ENCODE measurements at places on chromosomes 16 and 17.

DNA sequence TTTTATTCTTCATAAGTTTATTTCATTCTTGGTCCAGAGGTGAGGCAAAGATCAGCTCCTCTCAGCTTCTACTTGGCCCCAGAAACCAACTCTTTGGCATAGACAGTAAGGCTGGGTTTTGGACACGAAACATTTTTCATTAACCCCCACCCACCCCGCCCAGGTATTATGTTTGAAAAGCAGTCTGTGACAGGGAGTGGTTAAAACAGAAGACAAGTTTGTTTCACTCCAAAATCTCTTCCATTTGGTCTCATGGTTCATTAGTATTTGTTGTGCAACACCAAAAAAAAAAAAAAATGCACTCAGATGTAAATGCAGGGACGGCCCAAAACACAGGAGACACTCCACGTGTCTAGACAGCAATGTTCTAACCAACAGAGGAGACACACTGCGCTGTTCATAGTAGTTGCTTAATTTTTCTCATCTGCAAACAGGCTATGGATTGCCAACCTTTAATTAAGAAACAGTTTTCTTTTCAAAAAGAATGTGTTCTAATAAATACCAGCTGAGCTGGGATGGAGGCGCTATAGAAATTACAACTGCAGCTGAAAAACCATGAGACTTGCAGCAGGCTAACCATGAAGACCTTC, 39.8 kb upstream of the MMP2 start:
- no peak for DNase-seq

DNA sequence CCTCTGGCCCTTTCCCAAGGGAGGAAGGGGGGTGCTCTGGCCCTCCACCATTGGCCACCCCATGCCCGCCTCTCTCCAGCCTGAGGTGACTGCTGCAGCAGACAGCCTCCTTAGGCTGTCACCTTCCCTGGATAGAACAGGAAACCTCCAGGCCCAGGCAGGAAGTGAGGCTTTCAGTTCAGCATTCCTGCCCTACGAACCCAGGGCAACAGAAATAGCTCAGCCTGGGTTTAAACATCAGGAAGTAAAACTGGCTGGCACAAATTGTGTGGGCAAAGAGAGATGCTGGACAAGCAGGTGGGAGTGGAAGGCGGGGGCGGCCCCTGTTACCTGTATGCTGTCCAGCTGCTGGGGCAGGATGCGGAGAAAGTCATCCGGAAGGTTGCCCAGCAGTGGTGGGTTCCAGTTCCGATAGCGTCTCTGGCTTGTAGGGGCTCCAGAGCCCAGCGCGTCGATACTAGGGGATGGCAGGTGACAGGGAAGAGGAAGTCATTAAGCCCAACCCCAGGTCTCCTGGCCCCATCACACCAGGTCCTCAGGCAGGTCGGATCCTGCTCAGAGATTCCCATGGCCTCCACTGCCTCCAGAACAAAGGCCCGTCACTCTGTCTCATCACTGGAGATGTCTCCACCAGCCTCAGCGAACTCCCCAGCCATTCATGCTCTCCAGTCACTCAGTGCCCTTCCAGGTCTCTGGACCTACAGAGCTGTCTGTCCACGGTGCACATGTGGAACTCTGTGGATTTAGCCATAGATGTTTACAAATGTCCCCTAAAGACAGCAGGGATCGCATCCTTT, 23.6 kb upstream of the MRPS23 start:
- DNase-seq: no peak

GRCh38 chr17:64661726-64661975, 456 bp downstream of the SMURF2 start:
- DNase-seq: peak; percentile 86

DNA sequence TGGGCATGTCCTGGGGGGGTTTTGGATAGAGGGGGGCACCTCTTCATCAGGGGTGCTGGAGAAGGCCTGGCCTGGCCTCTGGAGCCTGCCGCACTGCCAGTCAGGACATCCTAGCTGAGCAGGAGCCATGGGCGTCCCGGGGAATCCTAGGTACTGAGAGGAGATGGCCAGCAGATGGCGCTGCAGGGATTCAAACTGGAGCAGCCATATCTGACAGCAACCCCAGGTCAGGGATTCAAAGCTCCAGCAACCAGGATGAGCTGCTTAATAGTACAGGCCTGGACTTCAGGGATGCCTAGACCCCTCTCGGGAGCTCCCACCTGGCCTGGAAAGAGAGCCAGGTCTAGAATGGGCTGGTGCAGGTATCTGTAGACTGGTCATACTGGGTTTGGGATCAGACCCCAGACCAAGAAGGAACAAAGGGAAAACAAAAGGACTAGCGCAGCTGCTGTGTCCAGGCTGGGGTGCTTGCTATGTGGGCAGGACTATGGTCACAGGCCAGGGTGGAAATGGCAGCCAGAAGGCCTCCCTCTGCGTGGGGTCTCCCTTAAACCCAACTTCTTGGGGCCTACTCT, 306.9 kb upstream of the RBFOX1 start:
- no peak for DNase-seq

- no peak for DNase-seq
Observed at GRCh38 chr17:80992077-80992947, 671 bp downstream of the CHMP6 start.

DNA sequence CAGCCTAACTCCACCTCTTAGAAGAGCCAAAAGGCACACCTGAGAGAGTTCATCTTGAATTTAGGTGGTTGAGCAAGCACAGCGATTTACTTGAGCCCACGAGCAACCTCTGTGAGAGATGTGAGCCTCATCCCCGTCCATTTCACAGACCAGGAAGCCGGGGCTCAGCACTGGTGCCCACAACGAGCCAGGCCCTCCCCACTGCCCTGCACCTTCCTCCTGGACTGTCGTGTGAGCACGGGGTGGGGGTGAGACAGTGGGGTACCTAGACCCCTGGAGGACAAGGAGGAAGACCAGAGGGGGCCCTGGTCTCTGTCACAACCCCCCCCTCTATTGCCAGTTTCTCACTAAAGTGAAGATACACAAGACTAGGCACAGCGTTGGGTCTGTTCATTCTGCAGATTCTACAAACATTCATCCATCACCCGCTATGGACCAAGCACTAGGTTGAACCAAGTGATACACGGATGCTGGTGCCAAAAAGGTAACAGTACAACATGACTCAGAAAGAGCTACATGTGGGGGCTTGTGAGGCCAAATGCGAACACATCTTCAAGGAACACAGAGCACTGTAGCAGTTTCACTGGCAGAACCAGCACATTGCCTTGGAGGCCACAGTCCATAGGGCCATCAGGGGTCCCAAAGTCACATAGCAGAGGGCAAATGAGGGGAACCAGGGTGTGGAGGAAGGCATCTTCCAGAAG, 231.9 kb downstream of the PARN start:
- no peak for DNase-seq

DNA sequence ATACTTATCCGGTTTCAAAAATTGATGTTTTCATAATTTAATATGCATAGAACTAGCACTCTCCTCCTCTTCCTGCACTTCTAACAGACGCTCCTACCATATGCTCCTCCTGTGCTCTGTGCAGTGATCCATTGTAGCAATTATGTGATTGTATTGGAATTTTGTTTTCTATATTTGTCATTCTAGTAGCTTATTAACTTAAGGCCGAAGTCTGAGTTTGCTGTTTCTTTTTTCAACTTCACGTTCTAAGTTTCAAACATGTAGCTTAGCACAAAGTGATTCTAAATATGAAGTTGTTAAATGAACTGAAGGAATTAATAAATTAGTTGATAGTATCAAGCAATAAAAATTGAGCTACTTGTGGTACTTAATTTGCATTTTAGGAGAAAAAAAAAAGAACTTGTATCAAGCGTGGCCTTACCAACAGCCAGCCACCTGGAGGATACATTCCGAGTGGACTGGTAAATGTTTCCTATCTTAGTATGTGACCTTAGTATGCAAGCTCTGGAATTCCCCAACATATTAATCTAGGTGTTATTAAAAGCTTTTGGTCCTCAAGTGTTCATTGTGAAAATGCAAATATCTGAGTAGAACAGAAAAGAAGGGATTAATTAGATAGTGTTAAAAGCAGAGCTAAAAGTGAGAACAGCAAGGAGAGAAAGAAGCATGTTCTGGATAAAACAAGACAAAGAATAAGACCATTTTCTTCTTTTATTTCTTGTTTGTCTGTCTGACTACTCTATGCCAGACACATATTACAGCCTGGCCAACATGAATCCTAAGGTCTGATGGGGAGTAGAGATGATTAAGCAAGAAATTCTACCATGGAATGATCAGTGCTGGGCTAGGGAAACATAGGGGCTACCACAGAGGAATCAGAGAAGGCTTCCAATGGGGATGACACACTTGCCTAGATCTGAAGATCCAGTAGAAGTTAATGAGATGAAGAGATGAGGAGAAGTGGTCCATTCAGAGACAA, 290.4 kb upstream of the MON1B start:
- DNase-seq: no peak

DNA sequence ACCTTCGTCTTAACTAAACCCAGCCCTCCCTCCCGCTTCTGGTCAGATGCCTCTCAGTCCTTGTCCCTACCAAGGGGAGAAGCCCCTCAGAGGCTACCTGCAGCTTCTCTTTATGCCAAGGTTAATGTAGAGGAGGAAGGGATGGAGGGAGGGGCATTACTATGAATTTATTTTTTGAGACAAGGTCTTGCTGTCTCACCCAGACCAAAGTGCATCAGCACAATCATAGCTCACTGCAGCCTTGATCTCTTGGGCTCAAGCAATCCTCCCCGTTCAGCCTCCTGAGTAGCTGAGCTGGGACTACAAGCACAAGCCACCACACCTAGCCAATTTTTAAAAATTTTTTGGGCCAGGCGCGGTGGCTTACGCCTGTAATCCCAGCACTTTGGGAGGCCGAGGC, 15.3 kb downstream of the EPOP start:
- no peak for DNase-seq

DNA sequence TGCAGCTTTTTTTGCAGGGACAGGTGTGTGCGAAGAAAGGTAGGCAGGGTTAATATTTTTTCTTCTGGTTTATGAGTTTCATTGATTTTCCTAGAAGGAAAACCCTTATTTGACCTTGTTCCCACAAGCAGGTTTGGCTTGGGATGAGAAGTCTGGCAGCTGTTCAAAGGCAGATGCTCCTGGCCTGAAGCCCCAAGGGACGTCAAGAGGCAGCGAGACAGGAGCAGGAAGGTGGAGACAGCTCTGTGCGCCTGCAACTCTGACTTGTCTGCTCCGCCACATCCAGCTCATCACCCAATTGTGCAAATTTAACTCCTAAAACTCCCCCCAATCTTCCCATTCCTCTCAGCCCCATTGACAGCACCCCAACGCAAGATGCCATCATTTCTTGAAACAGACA, 136.8 kb upstream of the XYLT1 start:
- DNase-seq: no peak

- DNase-seq: no peak
Observed at GRCh38 chr16:72728516-72728915, 319.4 kb downstream of the ZFHX3 start.

GRCh38 chr17:20787281-20787680, 207.8 kb downstream of the CDRT15L2 start:
- DNase-seq: no peak

GRCh38 chr17:57121308-57122042, 36.4 kb downstream of the AKAP1 start:
- DNase-seq: no peak

GRCh38 chr17:8029121-8029520, 9.7 kb upstream of the ALOX15B start:
- DNase-seq: no peak

- no peak for DNase-seq
Observed at GRCh38 chr16:84943620-84944019, 67.7 kb downstream of the ZDHHC7 start.

DNA sequence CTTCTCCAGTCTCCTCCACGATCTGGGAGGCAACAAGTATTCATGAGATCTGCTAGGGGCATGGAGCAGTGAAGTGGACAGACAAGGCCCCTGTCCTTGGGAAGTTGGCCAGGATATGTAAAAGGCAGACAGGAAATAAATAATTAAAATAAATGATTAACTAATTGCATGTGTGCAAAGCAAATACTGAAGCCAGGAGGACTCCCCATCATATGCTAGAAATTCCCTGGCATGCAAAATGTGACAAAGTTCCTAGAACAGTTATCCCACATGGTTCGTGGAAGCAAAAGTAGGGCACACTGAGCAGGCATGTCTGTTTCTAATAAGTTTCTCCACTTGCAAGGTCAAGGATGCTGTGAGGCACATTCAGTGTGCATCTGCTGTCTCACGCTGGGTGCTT, 86.8 kb downstream of the CDYL2 start:
- no peak for DNase-seq

- no peak for DNase-seq
Observed at GRCh38 chr16:9457215-9457614, 365.8 kb downstream of the HAPSTR1 start.

DNA sequence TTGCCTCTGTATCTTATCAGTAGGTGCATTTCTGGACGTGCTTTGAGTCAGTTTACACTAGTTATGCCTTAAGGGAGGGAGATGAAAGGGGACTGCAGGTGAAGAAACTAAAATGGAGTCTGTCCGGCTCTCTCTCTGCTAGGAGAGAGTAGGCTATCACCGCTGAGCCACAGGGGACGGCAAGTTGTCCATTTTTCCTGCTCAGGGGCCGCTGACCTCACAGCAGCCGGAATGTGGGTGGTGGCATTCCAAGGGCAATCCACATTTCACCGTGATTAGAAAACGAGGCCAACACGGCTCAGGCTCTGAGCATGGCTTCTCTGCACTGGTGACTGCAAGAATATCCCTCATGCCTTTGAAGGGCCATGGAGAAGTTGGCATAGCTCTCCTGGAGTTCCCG, 19.0 kb upstream of the KLHDC4 start:
- DNase-seq: no peak

- DNase-seq: no peak
Observed at GRCh38 chr17:75921596-75921995, 16.9 kb upstream of the MRPL38 start.

- DNase-seq: no peak
Observed at GRCh38 chr16:75088216-75088615, 28.4 kb downstream of the LDHD start.

GRCh38 chr17:48611213-48611612, 396 bp upstream of the HOXB7 start:
- DNase-seq: no peak

- DNase-seq: no peak
Observed at GRCh38 chr17:13575922-13576419, 25.8 kb downstream of the HS3ST3A1 start.

GRCh38 chr17:78381601-78382232, 3.3 kb downstream of the PGS1 start:
- no peak for DNase-seq

- no peak for DNase-seq
Observed at GRCh38 chr16:68356249-68356918, 45.6 kb downstream of the PRMT7 start.

DNA sequence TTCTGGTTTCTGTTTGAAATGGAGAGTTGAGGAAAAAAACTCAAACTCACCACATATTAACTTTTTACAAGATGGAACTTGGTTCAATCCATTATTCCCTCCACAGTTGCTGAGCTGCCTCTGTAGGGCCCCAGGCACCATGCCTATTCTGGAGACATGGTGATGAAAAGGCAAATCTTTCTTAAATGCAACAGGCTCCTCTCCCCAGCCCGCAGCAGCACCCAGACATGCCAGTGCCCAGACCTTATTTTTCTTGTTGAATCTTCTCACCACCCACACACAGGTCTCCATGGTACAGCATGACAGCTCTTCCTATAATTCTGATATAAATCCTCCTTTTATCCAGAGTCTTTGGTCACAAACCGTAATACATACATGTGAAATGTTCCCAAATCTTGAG, 7.6 kb downstream of the CYTH1 start:
- no peak for DNase-seq

- no peak for DNase-seq
Observed at GRCh38 chr17:41769346-41769862, 17.1 kb downstream of the JUP start.

- no peak for DNase-seq
Observed at GRCh38 chr16:4395055-4395726, 21.2 kb downstream of the CORO7 start.

All from vagina (tissue), 2 donors.